ENCODE measurements at places on chromosomes 6 and 20. TPM values are rescaled to one million over a fixed set of nuclear protein-coding genes. Genes with fewer than 3 reads are reported as not detected.

The RBPJL gene
- total RNA-seq, result not detected

The C20orf202 gene
- not detected for total RNA-seq

The CLPSL2 gene
- not detected for total RNA-seq

The ABHD16B gene
- total RNA-seq, result not detected

The PRSS16 gene
- total RNA-seq, result not detected

The ABHD12 gene
- 10.9 TPM for total RNA-seq

The RTN4IP1 gene
- 14.4 TPM for total RNA-seq

The ZBTB22 gene
- 7.4 TPM for total RNA-seq

The GJA10 gene
- not detected for total RNA-seq

The MCHR2 gene
- total RNA-seq, result not detected

The ADGRB3 gene
- 0.32 TPM for total RNA-seq

The SMOC2 gene
- 12.3 TPM for total RNA-seq

The CPNE5 gene
- 0.27 TPM for total RNA-seq

The GPX5 gene
- total RNA-seq, result not detected

The SYTL3 gene
- 8.0 TPM for total RNA-seq

The ROS1 gene
- not detected for total RNA-seq

The NOX3 gene
- total RNA-seq, result not detected

The TFAP2C gene
- total RNA-seq, result not detected

The VSTM2L gene
- 0.84 TPM for total RNA-seq

The CST1 gene
- not detected for total RNA-seq

The TCF21 gene
- 0.11 TPM for total RNA-seq

The ADTRP gene
- total RNA-seq, result not detected

The ZDHHC14 gene
- 5.1 TPM for total RNA-seq

The LST1 gene
- 2.9 TPM for total RNA-seq

The CFAP61 gene
- 59.4 TPM for total RNA-seq

The TRIM38 gene
- 7.3 TPM for total RNA-seq

The OR14J1 gene
- total RNA-seq, result not detected

The CGA gene
- total RNA-seq, result 0.52 TPM

The SLCO4A1 gene
- 5.3 TPM for total RNA-seq

The NNAT gene
- total RNA-seq, result 9.2 TPM

The EYA4 gene
- 48.3 TPM for total RNA-seq

The BPIFB4 gene
- total RNA-seq, result not detected

The SLC26A8 gene
- not detected for total RNA-seq

The RCAN2 gene
- total RNA-seq, result 32.2 TPM

The DAAM2 gene
- total RNA-seq, result 20.3 TPM

The BNIP5 gene
- total RNA-seq, result not detected

The DPPA5 gene
- not detected for total RNA-seq

The GMPR gene
- 265 TPM for total RNA-seq

The TINAG gene
- total RNA-seq, result not detected

The SIRPD gene
- total RNA-seq, result not detected

The RAET1E gene
- 4.6 TPM for total RNA-seq

The PRRT1 gene
- 0.17 TPM for total RNA-seq

The TOX2 gene
- 0.53 TPM for total RNA-seq

The SAMD5 gene
- total RNA-seq, result 0.19 TPM

The FKBP1C gene
- not detected for total RNA-seq

The C20orf96 gene
- 1.7 TPM for total RNA-seq

The FKBP1A gene
- total RNA-seq, result 78.4 TPM

The SLC22A1 gene
- 2.7 TPM for total RNA-seq

The PSORS1C2 gene
- not detected for total RNA-seq

The FAM217A gene
- not detected for total RNA-seq

The SYNDIG1 gene
- total RNA-seq, result not detected

The SLC52A3 gene
- total RNA-seq, result 1.1 TPM

The RAET1L gene
- total RNA-seq, result not detected

The LTA gene
- total RNA-seq, result not detected

The TRIM31 gene
- not detected for total RNA-seq

The MYB gene
- total RNA-seq, result not detected

The LATS1 gene
- 15.5 TPM for total RNA-seq
